Hindlimb muscle (tissue), 1 donor: ENCODE measurements at places on chromosomes 2 and 18. TPM values are rescaled to one million over a fixed set of nuclear protein-coding genes. Genes with fewer than 3 reads are reported as not detected.

DNA sequence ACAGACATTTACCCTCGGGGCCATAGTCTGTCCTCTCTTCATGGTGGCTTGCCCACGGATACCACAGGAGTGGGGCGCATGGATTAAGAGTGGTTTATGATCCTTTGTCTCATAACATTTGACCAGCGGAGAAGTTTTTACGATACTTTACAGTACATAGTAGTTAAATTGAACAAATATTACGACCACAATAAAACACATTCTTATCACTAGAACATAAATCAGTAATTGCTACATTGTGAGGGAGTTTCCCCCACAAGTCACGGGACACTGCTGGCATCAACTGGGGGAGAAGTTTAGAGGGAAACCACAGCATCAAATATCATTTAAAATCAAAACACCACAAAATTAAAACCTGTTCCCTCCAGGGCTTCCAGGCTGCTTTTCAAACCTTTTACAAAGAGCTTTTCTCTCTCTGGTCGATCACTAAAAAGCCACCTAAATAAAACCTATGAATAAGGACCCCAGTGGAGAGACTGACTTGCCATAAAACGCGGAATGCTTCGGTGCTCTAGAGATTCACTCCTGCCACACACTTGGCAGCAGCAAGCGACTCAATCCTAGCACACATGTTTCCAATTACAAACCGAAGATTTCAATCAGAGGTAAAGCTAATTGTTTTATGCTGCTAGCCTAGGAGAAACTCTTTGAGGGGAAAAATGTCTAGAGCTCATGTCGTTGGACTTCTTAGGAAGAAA lies 173.7 kb upstream of the HNRNPA3 start:
- DNase-seq, result no peak

- DNase-seq, result no peak
Observed at GRCh38 chr2:23454501-23455120, 69.6 kb downstream of the KLHL29 start.

GRCh38 chr2:158818511-158818910 lies 23.4 kb downstream of the DAPL1 start:
- no peak for DNase-seq

DNA sequence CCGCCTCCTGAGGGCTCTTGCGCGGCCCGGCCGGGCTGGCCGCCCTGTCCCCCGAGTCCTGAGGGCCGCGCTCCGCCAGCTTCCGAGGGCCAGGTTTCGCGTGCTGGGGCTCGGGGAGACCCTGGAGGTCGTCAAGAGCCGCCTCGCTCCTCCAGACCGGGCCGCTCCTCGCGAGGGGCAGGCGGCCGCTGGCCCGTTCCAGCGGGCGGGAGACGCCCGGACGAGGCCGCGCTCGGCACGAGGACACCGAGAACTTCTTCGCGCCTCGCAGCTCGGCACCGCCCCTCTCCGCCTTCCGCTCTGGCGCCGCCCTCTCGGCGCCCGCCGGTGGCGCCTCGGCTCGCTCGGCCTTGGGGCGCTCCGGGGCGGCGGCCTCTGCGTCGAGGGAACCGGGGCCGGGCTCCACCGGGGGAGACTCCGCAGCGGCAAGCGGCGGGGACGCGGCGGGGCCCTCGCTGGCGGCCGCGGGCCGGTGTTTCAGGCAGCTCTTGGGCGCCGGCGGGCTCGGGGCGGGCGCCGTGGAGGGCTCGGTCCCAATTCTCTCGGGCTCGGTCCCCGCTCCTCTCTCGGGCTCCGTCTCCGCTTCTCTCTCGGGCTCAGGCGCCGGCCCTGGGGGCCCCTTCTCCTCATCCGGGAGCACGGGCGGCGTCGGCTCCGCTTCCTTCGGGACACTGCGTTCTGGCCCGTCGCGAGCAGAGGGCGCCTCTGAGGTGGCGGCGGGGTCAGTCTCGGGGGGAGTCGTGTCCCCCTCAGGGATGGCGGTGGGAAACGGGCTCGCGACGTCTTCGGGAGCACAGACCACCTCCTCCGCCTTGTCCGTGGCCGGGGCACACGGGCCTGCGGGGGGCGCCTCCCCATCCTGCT lies 91.6 kb upstream of the MGAT4A start:
- no peak for DNase-seq

DNA sequence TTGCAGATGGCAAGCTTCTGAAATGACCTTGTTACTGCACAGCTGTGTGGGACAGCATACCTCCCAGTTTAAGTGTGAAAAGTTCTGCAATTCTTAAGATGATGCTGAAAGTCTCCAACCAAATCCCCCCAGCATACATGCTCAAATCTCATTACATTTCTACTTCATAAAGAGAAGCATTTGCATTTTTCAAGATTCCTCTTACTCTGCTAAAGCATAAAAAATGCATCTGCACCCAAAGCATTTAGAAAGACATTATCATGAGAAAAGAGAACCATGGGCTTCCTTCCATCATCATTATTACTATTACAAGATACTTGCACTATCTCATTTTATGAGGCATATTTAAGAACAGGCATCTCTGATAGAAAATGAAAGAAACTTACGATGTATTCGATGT lies 236.9 kb upstream of the REV1 start:
- no peak for DNase-seq

GRCh38 chr18:23809415-23809814 lies 120.2 kb downstream of the LAMA3 start:
- DNase-seq, result peak; percentile 47

DNA sequence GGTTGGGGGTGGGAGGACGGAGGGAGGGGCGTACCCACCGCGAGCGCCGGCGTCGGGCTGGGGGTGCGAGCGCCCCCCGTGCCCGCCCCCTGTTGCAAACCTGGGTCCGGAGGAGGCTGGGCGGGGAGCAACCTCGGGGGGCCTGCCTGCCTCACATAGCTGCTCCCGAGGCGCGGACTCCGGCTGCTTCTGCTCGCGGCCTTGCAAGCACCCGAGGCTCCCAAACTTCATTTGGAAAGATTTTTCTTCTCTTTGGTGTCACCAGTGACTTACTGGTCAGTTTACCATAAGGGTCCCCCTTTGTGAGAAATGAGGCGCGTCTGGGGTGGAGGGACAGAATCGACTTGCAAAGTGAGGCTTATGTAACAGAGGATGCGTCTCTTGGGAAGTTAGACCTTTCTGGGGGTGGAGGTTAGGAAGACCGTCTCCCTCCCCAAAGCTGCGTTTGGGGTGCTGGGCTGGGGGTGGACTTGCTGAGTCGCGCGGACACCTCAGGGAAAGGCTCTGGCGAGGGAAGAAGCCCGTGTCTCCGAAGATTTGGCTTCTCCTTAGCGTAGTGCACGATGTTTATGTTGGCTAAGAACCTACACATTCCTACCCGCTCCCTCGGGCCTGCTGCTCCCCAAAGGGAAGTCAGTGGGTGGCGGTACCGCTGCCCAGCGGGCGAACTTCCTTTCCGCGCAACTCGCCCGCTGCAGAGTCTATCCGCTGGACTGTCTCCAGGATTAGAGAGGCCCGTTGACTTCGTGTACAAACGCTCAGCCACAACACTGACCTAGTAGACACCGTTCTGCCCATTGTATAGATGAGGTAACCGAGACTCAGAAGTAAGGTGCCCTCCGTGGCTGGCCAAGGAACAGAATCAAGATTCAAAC lies 559 bp downstream of the TMEM37 start:
- DNase-seq, result peak; percentile 23

GRCh38 chr2:120913972-120914838 lies 178.5 kb downstream of the GLI2 start:
- DNase-seq, result no peak

GRCh38 chr2:146642066-146642465 lies 1202.8 kb upstream of the ACVR2A start:
- no peak for DNase-seq

- DNase-seq, result peak; percentile 83
Observed at GRCh38 chr2:6917071-6917760, at the start of gene RNF144A. Gene RNF144A (plus strand): TSS chr2:6917412. CDS start chr2:6996927, 79,515 bp downstream.

DNA sequence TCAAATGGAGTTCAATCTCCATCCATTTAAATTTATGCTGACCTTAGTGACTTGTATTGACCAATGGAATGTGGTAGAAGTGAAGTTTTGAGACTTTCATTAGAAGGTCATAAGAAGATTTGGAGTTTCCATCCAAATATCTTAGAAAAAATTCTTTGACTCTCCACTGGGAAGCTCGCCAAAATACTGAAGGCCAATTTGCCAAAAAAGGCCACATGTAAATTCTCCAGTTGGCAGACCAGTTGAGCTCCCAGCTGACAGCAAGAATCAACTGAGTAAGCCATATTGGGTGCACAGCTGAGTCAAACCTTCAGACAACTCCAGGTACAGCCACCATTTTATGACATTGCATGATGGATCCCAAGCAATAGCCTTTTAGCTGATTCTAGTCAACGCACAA lies 228.3 kb upstream of the SETBP1 start:
- no peak for DNase-seq

DNA sequence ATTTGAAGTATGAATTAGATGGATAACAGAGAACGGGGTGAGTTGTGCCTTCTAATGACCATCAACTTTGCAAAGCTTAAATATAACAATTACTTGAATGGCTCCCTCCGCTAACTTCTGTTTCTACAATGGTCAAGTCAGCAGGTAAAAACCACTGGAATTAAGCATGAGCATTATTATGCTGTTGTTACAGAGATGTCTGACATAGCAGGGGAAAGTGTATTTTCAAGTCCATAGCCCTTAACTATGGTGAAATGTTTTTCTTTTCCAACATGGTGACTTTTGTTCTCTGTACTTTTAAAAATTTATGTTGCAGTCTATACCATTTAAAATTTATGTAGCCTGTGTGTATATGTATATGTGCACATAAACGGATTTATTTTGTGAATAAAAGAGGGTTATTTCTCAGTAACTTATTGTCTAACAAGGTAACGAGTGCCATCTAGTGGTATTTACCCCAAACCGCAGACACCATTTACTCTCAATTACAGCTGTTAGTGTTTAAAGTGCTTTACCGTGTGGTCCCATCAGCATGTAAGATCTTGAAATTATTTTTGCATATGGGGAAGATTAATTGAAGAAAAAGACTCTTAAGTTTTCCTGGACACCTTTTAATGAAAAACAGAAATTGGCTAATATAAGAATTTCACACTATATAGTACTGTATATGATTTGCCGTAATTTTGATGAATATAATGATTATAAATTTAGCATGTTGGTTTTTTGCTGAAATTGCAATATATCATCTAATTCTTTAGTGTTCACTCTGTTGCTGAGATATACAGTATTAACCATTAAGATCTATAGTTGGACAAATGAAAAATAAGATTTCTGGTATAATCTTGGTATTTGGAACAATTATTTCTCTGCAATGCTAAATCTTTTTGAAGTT lies 78.2 kb downstream of the UBE2E3 start:
- no peak for DNase-seq

- no peak for DNase-seq
Observed at GRCh38 chr2:234996069-234996940, 44.5 kb downstream of the SH3BP4 start.

- DNase-seq, result no peak
Observed at GRCh38 chr2:133072837-133073694, 403.1 kb upstream of the LYPD1 start.

GRCh38 chr18:46497129-46497528 lies 159.9 kb downstream of the LOXHD1 start:
- peak; percentile 11 for DNase-seq

GRCh38 chr2:223723954-223724411 lies 113.4 kb downstream of the AP1S3 start:
- DNase-seq, result no peak

DNA sequence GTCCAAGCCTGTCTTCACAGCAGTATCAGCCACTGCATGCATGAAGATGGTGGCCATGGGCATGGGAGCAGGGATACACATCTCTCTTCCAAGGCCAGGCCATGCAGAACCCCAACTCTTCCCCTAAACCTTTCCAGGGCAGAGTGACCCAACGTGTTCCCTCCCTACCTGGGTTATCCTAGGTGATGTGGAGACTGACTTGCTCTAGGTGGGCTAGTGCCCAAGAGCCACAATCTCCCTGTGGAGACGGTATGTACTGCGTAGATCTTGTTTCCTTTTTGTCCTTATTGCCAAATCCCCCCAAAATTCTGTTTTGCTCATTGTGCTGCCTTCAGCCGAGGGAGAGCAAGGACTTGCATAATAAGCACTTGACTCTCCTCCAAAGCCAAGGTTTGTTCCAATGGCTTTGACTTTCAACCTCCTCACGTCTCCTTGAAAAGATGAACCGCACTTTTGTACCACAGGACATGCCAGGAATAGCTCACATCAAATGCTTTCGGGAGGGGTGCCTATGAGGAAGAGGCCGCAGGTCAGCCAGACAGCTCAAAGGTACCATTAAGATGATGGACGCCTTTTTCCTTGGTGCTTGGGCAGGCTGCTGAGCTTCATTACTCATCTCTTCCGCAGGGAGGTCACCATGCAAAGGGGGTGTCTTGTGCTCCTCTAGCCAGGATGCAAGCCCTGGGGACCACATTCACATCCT lies 76.2 kb upstream of the GLI2 start:
- no peak for DNase-seq

DNA sequence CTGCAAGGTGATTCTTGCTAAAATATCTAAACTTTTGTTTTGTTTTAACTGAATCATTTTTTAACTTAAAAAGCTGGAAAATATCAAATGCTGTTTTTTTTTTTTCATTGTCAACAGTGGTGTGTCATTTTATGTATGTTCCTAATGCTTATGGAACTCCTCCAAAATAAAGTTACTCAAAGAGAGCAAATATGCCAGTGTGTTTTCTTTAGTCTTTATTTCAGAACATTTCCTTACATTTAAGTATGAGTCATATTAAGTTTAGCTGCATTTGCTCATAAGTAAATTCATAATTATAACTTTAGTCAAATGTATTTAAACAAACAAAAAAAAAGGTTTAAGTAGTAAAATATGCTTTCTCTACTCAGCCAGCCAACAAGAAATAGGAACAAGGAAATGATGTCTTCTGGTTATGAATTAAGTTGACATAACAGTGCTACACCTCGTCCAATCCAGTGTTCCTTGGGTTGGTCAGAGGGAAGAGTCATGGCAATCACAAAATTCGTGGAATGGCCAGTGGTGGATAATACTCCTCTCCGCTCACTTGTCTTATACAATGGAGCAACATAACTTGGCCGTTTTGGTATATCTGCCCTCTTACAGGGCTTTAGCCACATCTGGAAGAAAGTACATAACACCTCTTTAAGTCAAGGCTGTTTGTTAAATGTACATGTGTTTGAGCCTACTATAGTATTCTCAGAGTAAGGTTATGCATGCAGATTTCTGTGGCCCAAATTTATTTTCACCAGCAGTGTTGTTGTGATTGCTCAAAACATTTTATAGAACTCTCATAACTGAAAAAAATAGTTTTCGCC lies 80.7 kb downstream of the SLC39A10 start:
- no peak for DNase-seq

Gene C2orf72
- 0.31 TPM for polyA plus RNA-seq

Gene TRIB2
- 47.0 TPM for polyA plus RNA-seq

Gene MYO7B
- 1.4 TPM for polyA plus RNA-seq

Gene NOSTRIN
- 9.6 TPM for polyA plus RNA-seq

Gene NT5DC4
- polyA plus RNA-seq, result not detected

Gene MC4R
- 0.45 TPM for polyA plus RNA-seq

Gene STPG4
- not detected for polyA plus RNA-seq

Gene DPP4
- polyA plus RNA-seq, result 4.3 TPM

Gene SNORC
- polyA plus RNA-seq, result 1.9 TPM
